IPS DF 6.9 (cell line): ENCODE measurements at places on chromosomes 3 and 15.

DNA sequence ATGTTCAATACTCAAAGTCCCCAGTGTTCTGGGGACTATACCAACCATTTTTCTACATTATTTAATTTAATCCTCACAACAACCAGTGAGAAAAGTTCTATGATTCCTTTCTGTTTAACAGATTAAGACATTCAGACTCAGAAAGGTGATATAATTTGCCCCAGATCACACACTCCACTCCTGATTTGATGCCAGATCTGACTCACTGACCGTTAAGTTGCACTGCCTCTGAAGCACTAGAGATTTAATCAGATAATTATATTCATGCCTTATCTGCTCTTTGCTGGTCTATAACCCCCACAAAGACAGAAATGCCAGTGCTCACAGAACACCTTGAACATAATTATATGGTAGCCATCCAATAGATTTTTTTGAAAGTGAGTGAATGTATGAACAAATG is 501.0 kb downstream of the IGSF11 start:
- DNase-seq = no peak

GRCh38 chr3:56413911-56414310 is 54.4 kb downstream of the ERC2 start:
- DNase-seq = no peak

DNA sequence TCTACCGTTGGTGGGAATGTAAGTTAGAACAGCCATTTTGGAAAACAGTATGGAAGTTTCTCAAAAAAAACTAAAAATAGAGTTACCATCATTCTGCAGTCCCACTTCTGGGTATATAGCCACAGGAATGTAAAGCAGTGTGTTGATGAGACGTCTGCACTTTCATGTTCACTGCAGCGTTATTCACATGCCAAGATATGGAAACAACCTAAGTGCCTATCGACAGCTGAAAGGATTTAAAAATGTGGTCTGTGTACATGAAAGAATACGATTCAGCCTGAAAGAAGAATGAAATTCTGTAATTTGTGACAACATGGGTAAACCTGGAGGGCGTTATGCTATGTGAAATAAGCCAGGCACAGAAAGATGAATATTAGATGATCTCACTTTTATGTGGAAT is 157.7 kb downstream of the THSD4 start:
- DNase-seq = no peak

DNA sequence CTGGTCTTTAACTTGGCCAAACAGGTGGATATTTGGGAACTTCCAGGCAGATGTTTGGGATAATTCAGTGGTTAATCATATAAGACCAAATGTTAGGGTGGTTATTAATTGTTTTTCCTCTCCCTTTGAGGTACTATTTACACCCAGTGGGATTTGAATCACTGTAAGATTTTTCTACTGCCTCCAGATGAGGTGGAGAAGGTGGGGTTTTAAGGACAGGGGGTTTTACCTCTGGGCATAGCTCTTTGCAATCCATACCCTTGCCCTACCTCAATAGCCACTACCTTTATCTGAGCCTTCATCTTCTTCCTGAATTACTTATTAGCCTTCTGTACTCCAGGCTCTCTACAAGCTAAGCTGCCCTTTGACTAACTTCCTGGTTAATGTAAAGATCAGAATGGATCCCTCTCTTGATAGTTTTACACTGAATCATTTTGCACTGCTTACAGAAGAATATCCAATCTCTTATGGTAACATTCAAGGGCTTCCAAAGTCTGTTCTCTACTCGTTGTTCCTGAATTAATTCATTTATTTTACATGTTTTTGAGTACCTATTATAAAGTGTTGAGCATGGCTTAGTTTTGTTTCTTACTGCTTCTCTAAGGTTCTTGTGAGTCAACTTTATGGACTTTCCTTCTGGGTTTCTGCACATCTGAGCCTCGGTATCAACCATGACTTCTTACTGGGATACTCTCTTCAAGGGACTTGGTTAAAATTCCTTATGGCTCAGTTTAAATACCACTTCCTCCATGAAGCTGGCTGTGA is 331.2 kb upstream of the TBL1XR1 start:
- DNase-seq = no peak

DNA sequence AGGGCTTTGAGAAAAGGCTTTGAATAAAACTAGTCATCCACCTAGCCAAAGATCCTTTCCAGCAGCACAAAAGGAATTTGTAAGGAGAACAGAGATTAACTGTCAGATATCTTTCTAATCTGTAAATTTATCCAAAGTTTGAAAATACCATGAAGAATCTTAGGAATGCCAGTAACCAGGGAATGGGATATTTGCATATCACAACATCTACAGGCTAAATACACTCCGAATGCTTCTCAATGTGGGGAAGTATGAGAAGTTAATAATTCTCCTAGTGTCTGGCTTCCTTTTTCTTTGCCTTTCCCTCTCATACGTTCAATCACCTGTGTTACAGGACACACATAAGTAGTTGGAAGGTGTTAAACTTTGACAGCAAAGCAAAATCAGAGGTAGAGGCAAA is 7.8 kb downstream of the ANAPC13 start:
- DNase-seq = no peak

GRCh38 chr3:13172644-13173013 is 99.4 kb upstream of the IQSEC1 start:
- no peak for DNase-seq

DNA sequence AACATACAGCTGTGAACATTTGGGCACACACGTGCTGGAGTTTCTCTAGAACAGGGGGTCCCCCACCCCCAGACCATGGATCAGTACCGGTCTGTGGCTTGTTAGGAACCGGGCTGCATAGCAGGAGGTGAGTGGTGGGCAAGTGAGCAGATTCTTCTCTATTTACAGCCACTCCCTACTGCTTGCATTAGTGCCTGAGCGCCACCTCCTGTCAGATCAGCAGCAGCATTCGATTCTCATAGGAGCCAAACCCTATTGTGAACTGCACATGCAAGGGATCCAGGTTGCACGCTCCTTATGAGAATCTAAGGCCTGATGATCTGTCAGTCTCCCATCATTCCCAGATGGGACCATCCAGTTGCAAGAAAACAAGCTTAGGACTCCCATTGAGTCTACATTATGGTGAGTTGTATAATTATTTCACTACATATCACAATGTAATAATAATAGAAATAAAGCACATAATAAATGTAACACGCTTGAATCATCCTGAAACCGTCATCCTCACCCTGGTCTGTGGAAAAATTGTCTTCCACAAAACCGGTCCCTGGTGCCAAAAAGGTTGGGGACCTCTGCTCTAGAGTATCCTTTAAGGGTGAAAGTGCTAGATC is 25.8 kb downstream of the CHRM5 start:
- peak; percentile 13 for DNase-seq

DNA sequence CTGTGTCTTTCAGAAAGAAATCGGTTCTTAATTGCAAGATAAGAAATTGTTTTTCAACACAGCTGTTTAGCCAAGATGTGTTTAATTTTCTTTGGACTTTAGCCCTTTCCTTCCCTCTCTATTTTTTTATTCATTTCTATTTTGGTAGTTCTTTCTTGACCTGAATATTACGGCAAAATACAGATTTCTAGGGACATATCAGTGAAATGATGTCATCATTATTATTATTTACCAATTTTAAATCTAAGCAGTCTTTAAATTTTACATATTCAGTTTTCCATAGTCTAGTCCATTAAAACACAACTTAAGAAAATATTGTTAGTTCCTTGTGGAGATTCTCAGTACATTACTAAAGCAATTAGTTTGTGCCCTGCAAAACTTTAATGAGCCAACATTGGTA is 104.3 kb downstream of the MAP2K5 start:
- no peak for DNase-seq

- no peak for DNase-seq
Measured at GRCh38 chr3:169034401-169034800, 629.1 kb downstream of the MECOM start.

DNA sequence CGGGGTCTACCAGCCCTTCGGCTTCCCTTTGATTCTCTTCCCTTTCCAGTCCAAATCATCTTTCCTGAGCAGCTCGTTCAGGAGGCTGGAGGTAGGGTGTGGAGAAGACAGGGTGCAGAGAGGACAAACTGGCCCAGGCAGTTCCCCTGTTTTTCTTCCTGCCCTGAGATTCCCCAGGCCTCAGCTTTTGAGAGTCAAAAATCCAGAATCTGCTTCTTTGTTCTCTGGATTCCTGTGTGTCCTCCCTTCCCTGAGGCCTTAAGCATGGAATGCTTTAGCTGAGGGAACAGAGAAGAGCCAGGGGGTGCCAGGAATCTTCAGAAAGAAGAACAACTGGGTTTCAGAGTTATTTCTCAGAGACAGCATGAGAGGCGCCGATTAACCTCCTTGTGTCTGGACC is 26.7 kb upstream of the LRTM1 start:
- peak; percentile 22 for DNase-seq

DNA sequence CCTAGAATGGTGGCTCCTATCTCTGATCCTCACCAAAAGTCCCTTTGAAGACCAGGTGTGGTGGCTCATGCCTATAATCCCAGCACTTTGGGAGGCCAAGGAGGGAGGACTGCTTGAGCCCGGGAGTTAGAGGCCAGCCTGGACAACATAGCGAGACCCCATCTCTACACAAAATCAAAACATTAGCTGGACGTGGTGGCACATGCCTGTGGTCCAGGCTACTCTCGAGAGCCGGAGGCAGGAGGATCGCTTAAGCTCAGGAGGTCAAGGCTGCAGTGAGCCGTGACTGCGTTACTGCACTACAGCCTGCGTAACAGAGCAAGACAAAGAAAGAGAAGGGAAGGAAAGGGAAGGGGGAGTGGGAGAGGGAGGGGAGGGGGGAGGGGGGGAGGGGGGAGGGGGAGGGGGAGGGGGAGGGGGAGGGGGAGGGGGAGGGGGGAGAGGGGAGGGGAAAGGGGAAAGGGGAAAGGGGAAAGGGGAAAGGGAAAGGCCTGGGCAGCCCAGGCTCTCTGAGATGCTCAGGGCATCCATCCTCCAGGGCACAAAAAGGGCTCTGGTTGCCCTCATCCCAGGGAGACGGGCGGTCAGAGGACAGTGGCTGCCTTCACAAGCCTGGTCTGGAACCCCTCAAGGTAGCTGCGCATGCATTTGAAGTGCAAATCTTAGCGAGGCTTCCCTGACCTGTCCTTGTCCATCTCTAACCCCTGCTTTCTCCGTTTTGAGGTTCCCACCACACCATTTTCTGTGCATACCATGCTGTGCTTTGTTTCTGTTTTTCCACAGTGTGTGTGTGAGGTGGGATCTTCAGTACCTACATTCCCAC is 76.1 kb downstream of the LDHAL6B start:
- no peak for DNase-seq

DNA sequence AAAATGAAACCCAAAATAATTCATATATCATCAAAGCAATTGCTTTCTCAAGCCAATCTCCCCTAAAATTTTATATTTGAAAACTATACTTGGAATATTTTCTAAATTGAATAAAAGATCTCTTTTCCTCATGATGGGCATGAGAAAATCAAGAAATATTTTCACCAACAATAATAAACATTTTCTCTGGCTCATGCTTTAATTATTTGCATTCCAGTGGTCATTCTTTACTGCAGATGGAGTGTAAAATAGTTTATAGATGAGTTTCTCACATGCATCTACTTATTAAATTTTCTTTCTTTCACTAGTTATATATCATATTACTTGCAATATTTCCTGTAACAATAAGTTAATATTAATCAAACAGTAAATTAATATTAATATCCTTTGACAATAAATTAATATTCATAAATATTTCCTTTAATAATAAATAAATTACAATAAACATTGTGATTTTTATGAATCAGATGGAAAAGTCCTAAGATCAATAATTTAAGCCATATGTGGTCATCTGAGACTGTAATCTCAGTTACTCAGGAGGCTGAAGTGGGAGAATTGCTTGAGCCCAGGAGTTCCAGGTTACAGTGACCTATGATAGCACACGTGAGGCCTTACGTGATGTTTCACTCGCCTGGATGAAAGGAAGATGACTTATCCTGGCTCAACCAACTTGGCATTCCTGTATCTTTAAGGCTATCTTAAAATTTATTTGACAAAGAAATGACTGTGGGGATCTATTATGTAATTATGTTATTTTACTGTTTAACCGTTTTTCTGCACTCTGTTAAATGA is 958.8 kb downstream of the ZPLD1 start:
- no peak for DNase-seq

DNA sequence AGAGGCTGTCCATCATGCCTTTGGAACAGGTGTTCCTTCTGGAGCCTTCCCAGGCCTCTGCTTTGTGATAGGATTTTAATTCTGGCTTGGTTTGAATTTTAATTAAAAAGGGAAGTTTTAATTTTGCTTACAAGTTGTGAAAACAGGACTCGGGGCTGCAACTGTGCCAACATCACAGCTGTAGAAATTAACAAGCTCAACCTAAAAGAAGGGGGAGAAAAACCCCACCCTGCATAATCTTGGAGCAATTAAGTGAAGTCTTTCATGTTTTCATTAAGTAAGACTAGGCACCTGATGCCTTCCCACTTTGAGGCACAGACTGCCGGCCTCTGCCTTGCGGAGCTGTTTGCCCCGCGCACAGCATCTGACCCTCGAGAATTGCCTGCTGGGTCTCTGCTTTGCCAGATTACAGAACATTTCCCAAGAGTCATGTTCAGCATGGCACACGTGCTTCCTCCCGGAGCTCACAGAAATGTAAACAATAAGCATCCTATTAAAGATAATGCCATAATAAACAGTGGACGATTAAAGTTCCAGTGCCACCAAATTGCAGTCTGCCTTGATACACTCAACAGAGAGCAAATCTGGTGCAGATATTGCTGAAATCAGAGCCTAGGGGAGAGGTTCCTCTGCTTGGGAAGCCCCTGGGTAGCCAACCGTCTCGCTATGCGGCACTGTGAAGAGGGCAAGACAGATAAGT is 364.2 kb downstream of the LRTM1 start:
- DNase-seq = no peak

DNA sequence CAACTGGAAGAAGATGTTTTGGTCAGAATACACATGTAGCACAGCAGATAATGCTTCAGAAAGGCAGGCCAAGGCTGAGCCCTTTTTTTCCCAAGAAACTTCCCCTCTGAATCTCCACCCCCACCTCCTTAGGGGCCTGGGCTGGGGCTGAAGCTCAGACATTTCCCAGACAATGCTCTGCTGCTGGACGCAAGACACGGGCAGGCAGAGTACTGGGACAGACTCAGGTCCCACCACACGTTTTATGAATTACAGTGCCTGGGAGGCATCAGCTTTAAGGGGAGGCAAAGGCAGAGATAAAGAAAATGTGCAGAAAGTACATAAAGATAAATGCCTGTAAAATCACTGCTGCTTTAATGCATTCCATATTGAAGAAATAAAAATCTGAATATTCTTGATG is 479.4 kb downstream of the ERC2 start:
- DNase-seq = no peak

DNA sequence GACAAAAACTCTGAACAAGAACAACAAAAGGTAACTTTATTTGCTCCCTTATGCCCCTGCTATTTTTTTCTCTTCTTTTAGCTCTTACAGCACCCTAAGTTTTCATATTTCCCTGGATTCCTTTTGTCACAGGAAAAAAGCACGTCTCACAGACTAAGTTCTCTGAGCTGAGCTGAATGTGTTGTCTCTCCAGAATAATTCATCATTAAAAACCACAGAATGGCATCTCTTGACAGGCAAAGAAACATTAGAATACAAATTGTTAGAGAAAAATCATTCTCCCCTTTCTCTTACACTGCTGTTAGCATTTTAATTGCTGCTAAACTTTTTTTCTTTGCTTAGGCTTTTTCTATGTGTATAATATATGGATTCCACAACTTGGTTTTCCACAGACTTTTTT is 48.7 kb upstream of the SECISBP2L start:
- DNase-seq = no peak

- DNase-seq = no peak
Measured at GRCh38 chr15:98154863-98155262, 194.4 kb downstream of the ARRDC4 start.
